Fibroblast of skin of right biceps (primary cell): ENCODE measurements at places on chromosomes 6 and 20.

DNA sequence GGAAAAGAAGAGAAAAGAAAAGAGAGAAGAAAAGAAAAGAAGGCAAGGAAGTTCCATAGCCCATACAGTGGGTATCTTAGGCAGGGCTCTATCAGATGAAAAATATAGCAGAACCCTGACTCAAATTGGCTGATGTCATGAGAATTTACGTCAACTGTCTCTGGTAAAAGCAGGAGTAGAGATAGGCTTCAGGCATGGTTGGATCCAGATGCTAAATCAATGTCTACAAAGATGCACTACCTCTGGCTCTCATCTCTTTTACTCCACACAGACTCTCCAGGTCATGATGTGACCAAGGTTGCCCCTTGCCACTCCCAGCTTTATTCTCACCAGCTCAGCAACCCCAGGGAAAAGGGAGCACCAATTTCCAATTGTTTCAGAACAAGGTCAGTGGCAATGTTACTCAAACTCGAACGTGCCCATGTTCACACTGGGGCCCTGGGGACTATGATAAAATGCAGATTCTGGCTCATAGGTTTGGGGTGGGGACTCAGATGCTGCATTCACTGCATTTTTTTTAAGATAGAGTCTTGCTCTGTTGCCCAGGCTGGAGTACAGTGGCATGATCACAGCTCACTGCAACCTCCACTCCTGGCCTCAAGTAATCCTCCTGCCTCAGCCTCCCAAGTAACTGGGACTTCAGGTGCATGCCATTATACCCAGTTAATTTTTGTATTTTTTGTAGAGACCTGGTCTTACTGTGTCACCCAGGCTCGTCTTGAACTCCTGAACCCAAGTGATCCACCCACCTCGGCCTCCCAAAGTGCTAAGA is 33.4 kb upstream of the PTGIS start:
- DNase-seq = no peak

DNA sequence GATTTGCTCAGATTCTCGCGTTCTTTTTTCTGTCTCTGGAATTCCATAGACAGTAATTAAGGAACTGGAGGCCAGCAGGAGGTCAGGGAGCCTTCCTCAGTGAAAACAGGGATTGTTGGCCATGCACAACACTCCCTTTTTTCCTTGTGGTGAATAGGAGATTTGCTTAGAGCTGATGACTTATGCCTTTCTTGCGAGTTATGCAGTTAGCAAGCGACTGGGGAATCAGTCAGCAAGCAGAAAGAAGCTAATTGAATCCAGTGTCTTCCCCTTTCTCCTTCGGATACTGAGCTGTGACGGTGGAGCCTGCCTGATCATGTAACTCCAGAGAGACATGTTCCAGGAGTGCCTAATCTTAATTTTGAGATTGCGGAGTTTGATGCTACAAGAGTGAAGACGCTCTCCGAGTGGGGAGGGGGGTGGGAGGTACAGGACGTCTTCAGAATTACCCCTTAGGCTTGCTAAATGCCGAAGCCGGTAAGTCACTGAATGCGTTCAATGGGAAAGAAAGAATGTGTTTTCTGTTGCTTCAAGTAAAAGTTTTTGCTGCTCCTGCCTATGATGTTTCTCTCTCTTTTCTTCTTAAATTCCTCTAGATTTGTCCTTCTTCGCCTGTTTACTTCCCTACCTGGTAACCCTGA is 165.9 kb downstream of the SASH1 start:
- peak; percentile 92 for DNase-seq

- DNase-seq = peak; percentile 13
Measured at GRCh38 chr6:111105578-111105977, 18.3 kb downstream of the SLC16A10 start.

- DNase-seq = peak; percentile 94
Measured at GRCh38 chr6:148497257-148497656, 154.6 kb downstream of the SASH1 start.

DNA sequence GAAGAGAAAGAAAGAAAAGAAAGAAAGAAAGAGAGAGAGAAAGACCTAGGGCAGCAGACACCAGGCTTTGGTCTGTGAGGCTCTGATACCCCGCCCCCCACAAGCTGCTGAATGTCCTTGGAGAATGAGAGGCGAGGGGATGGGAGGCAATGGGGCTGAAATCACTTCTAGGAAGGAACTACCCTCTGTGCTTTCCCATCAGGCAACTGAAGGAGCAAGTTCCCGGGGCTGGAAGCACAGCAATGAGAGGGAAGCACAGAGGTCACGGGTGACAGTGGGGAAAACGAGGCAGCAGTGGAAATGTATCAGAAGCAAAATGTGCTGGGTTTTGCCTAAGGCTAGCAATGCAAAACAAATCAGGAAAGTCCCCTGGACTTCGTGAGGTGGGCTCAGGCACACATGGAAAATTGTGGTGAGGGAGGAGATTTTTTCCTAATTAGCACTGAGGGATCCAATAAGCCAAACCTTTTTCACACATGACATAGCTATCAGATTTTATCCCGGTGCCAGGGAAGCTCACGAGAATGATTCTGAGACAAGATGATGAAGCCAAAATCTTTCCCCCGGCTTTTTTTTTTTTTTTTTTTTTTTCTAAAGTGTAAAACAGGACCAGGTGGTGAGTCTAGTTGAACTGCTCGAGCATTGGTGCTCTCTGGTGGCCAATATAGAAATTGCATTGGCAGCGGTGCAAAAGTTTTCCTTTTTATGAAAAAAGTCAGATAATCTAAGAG is 16.8 kb upstream of the ARFGEF2 start:
- peak; percentile 60 for DNase-seq

DNA sequence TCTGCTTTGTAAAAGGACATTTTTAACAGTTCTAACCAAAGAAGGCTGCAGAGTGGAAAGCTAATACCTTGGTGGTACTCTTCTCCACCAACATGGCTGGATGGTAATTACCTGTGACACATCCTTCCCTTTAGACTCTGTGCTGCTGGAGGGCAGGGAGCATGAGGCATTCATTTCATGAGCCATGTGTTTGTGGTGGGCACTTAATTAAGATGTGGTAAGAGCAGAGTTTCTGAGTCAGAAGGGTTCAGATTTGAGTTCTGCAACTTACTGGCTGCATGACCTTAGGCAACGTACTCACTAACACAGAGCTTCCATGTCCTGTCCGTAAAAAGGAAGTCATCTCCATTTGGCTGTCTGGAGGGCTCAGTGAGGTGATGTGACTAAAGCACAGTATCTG is 9.1 kb upstream of the ZNF133 start:
- DNase-seq = no peak

GRCh38 chr6:41680182-41680965 is 42.1 kb downstream of the MDFI start:
- DNase-seq = no peak

GRCh38 chr20:50338479-50339391 is 148.1 kb downstream of the CEBPB start:
- peak; percentile 56 for DNase-seq

DNA sequence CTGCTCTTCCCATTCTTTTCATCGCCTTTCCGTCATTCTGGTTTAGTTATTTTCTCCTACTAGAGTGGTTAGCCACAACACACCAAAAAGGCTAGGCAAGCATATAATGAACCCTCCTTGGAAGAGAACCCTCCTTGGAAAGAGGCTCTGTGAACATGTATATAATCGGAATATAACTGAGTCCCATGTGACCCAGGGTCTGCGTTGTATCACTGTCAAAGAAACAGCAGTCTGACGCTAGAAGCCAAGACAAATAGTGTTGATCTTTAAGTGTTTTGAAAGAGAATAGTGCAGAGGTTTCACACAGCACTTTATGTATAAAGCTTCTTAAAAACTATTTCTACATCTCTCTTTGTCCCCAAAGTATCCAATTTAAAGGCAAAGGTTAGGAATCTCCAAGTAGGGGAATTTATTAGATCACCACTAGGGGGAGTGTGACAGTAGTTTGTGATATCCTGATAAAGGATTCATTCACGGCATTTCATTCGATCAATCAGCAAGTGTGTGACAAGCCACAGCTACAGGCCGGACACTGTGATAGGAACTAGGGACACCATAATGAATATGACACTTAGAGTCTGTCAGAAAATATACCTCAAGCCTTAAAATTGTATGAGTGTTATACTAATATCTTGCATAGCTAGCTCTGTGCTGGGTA is 395.3 kb downstream of the CD109 start:
- DNase-seq = peak; percentile 46

GRCh38 chr6:68108233-68108835 is 526.7 kb upstream of the ADGRB3 start:
- peak; percentile 90 for DNase-seq

DNA sequence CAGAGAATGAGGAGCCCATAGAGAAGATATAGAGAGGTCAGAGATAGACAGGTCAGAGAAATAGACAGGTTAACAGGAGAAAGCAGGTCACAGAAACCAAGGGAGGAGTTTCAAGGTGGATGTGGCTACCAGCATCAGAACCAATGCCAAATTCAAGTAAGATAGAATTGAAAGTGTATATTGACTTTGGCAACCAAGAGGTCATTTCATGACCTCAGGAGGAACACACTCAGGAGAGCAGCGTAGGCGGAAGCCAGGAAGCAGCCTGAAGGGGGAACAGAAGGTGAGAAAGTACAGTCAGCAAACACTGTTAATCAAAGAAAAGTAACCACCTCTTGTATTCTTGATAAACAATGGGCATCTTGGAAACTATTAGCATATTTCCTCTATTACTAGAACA is 33.9 kb upstream of the ALDH8A1 start:
- DNase-seq = no peak

DNA sequence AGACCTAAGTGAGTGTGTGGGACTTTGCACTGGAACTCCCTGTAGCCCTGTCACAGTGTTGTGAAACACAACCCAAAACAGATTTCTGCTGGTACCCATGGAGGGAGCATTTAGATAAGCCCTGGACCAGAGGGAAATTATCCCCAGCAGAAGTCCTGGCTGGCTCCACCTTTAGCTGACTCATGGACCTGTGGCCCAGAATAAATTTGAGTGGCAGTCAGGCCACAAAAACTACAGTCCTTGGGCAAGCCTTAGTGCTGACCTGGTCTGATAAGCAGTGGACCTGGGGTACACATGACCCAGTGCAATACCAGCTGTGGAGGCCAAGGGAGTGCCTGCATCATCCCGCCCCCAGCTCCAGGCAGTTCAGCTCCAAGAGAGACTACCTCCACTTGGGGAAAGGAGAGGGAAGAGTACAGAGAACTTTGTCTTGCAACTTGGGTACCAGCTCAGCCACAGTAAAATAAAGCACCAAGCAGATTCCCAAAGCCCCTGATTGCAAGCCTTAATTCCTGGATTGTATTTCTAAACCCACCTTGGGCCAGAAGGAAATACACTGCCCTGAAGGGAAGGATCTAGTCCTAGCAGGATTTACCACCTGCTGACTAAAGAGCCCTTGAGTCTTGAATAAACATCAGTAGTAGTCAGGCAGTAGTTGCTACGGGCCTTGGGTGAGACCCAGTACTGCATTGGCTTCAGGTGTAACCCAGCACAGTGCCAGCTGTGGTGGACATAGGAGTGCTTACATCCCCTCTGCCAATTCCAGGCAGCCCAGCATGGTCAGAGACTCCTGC is 140.4 kb upstream of the COL21A1 start:
- no peak for DNase-seq
